ENCODE measurements at places on chromosomes 11 and 22. TPM values are rescaled to one million over a fixed set of nuclear protein-coding genes. Genes with fewer than 3 reads are reported as not detected.

The CD82 gene
- total RNA-seq = 6.8 TPM

GRCh38 chr11:91857179-91857578 lies 367.4 kb upstream of the FAT3 start:
- H3K27ac ChIP-seq = no peak overlapping the region
- no peak for DNase-seq
- no peaks in the 10 kb centered on the region for H3K4me1 ChIP-seq
- H3K4me3 ChIP-seq = no peak overlapping the region

The NAV2 gene
- 19.2 TPM for total RNA-seq

DNA sequence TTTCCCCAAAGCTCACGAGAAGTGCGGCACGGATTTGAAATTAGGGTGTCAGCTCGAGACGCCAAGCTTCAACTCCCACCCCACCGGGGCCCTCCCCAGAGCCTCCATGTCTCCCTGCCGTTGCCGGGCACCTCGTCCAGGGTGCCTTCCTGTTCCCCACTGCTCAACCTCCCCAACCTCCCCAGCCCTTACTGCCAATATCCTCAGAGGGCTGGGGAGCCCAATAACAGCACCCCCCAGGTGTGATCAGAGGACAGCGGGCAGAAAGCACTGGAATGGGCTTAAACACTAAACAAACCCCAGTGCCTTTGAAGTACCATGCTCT lies 1336.4 kb downstream of the TBC1D22A start:
- DNase-seq = no peak
- H3K27ac ChIP-seq = no peak overlapping the region
- H3K4me1 ChIP-seq = no peaks in the 10 kb centered on the region
- H3K36me3 ChIP-seq = no peaks in the 10 kb centered on the region
- H3K4me3 ChIP-seq = no peak overlapping the region
